CD4-positive, alpha-beta T cell (primary cell): ENCODE measurements at places on chromosomes 6 and 20.
A peak's percentile ranks its signal among the peaks of the same experiment; 100 is the strongest.

- no peak for DNase-seq
Observed at GRCh38 chr6:21022343-21023107, 488.3 kb downstream of the CDKAL1 start.

DNA sequence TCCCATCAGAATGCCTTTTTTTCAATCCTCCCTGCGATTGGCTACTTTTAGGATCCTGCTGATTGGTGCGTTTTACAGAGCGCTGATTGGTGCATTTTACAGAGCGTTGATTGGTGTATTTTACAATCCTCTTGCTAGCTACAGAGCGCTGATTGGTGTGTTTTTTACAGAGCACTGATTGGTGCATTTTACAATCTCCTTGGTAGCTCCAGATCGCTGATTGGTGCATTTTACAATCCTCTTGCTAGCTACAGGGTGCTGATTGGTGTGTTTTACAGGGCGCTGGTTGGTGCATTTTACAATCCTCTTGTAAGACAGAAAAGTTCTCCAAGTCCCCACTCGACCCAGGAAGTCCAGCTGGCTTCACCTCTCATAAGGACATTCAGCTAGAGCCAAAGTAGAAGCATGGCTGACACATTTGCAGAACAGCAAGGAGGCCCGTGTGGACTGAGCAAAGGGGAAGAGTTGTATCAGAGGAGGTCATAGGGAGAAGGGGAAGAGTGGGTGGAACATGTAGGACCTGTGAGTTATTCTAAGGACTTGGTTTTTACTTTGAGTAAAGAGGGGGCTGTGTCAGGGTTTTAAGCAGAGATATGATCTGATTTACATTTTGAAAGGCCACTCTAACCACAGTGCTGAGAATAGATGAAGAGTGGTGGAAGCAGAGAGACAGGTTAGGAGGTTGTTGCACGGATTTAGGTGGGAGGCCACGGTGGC lies 2.6 kb downstream of the ALDH5A1 start:
- no peak for DNase-seq

DNA sequence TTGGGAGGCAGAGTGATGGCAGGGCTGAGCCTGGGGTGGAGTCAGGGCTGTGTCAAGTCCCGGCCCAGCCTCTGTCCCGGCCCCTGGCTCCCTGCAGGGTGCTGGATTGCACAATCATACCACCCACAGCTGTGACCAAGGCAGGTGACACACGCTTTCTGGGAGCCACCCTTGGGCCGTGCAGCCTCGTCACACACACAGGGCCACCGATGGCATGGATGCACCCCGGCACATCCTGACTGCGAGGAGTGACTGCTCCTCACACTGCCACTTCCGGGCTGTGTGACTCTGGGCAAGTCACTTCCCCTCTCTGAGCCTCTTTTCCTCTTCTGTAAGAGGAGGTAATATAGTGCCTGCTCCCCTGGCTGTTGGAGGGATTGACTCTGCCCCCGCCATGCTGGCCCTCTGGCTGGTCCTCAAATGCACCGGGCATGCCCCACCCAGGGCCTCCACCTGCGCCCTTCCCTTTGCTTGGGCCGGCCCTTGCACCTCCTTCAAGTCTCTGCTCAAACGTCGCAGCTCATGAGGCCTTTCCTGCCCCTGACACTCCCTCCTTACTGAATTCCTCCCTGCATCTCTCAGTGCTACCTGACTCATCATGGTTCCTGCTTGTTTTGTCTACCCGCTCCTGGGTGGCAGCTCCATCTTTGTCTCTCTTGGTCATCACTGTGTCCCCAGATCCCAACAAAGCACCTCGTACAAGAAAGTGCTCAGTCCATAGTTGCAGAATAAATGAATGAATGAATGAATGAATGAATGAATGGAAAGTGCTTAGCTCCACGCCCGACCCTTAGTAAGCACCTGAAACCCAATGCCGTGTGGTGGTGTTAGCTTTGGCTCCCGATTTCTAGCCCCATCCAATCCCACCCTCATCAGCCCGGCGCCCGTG lies 93.5 kb downstream of the CEBPB start:
- DNase-seq, result no peak

DNA sequence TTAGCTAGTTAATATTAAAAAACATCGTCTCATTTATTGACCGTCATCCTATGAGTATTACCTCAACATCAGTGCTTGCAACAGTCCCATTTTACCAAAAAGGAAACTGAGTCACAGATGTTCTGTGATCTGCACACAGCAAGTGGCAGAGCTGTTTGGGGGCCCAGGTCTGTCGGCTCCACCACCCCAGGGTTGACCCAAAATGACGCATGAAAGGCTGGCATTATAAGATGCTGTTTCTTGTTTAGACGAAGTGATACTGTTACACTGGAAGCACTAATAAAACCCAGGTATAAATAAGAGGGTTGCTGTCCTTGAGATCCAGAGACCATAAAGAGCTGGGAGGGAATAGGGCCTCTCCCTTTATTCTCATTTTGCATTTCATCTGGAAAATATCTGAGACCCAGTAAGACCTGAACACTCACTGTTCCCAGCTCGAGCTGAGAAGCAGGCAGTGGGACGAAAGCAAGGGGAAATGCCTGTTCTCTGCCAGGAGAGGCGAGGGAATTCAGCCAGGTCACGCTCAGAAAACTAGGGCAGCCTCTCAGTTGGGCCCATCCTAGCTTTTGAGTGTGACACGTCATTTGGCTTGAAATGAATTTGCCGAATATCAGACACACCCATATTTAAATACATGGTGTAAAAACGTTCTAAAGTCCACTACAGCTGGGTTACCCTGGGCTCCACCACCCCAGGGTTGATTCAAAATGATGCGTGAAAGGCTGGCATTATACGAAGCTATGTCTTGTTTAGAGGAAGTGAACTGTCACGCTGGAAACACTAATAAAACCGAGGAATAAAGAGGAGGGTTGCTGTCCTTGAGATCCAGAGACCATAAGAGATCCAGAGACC lies 1.4 kb upstream of the MICAL1 start:
- DNase-seq, result no peak

DNA sequence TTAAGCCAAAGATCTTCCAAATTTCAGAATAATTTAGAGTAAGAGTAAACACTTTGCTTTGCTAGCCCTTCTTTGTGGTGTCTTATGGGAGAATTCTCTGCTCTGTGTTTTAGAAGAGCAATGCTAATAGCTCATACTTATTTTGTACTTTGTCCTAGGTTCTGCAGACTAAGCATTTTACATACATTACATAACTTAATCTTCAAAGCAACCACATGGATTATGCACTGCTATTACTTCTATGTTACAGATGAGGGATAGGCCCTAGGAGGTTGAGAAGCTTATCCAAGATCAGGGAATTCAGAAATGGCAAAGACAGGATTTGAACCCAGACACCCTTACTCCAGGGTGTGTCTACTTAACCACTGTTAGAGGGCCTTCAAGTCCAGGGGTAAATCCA lies 9.8 kb upstream of the CCDC170 start:
- DNase-seq, result no peak

- no peak for DNase-seq
Observed at GRCh38 chr6:141123049-141123448, 1009.7 kb upstream of the GJE1 start.

GRCh38 chr6:152330961-152331360 lies 306.2 kb downstream of the SYNE1 start:
- no peak for DNase-seq

DNA sequence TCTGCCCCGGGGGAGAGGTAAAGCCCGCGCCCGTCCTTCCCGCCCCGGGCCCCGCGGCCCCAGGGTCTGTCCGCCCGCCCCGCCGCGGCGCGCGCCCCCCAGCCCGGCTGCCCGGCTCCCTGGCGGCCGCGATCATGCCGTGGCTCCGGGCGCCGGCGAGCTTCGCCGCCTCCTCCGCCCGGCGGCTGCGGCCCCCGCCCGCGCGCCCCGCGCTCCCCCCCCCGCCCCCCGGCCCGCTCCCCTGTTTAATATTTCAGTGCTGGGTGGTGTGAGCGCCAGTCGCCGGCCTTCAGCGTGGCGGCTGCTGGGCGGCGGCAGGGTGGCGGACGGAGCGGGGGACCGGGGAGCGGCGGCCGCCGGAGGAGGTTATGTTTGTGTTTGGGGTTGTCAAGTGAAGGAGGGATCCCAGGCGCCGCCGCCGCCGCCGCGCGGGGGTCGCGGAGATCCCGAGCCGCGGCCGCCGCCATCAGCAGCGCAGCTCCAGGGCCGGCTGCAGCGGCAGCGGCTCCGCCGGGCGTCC lies at the start of gene HIVEP1:
TSS of gene HIVEP1 (plus strand) at position 275 of the 520 bp plus-strand sequence. CDS start 3,317 bp downstream, outside the sequence.
- no peak for DNase-seq

DNA sequence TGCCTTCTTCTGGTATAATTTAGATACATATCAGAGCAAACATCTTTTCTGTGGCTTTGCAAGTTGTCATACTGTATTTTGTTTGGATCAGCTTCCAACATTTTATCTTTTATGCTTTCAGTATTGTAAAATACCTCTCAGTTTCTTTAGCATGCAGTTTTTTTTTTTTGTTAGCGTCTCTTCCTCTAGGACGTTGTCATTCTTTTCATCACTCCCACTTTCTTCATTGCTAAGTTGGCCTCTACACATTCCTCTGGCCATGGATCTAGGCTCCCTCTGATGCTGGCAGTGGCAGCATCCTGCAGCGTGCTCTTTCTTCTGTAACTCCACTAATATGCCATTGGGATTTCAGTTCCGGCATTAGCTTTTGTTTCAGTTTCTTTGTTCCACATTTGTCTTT lies 21.7 kb downstream of the RPRD1B start:
- no peak for DNase-seq

GRCh38 chr6:44561060-44561623 lies 173.6 kb downstream of the CDC5L start:
- no peak for DNase-seq

DNA sequence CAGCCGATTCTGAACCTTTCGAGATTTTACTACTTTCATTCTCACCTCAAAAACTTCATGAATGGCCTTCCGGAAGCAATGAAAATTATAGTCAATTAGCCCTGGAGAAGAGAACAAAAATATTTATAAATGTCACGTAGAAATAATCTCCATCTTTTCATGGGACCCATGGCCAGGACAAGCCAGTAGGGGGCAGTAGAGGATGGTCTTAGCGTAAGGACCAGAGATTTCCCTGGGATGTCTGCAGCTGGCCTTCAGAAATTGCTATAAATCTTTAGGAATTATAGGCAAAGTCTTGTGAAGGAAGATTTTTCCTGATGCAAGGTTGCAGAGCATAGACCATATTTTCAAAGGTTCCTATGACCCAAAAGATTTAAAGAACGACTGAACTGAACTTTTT lies 15.6 kb upstream of the UBE2J1 start:
- peak; percentile 54 for DNase-seq

GRCh38 chr20:19887556-19888268 lies 129.4 kb upstream of the NAA20 start:
- DNase-seq, result no peak

- no peak for DNase-seq
Observed at GRCh38 chr6:50853939-50854338, 35.3 kb downstream of the TFAP2B start.

- no peak for DNase-seq
Observed at GRCh38 chr6:39965751-39966150, 31.5 kb upstream of the MOCS1 start.
